ENCODE measurements at places on chromosomes 4 and X. TPM values are rescaled to one million over a fixed set of nuclear protein-coding genes. Genes with fewer than 3 reads are reported as not detected.

GRCh38 chrX:48578661-48579128 lies 4.4 kb downstream of the RBM3 start:
- H3K27ac ChIP-seq, result no peak overlapping the region
- peaks cover 21% of the 10 kb centered on the region for H3K4me1 ChIP-seq
- DNase-seq, result no peak

DNA sequence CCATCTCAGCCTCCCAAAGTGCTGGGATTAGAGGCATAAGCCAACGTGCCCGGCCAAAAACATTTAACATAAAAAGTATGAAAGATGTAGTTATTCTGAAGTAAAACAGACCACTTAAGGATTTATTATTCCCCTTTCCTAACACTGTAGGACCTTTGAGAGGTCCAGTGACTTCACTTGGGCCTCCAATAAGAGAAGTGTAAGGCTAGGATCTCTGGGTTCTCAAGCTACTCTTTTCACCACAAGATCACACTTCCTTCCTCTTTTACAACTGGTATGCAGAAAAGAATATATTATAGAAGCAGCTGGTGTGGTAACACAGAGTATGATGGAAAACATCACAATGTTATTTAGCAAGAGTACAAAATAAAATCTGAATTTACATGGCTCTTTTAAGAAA lies 30.2 kb upstream of the CCNG2 start:
- H3K27ac ChIP-seq, result no peak overlapping the region
- H3K4me3 ChIP-seq, result no peak overlapping the region
- H3K4me1 ChIP-seq, result no peaks in the 10 kb centered on the region
- H3K36me3 ChIP-seq, result no peaks in the 10 kb centered on the region
- H3K27me3 ChIP-seq, result peaks cover 5% of the 10 kb centered on the region

- H3K27me3 ChIP-seq, result no peaks in the 10 kb centered on the region
- H3K27ac ChIP-seq, result no peak overlapping the region
- H3K36me3 ChIP-seq, result no peaks in the 10 kb centered on the region
- no peaks in the 10 kb centered on the region for H3K4me1 ChIP-seq
- no peak for DNase-seq
Observed at GRCh38 chr4:37995981-37996775, 36.0 kb downstream of the PTTG2 start.

GRCh38 chr4:76556452-76556851 lies 121.4 kb downstream of the SHROOM3 start:
- H3K36me3 ChIP-seq, result no peaks in the 10 kb centered on the region
- peak; percentile 33 for DNase-seq
- H3K27me3 ChIP-seq, result no peaks in the 10 kb centered on the region
- H3K27ac ChIP-seq, result no peak overlapping the region

- peaks cover 5% of the 10 kb centered on the region for H3K4me1 ChIP-seq
- H3K36me3 ChIP-seq, result no peaks in the 10 kb centered on the region
- DNase-seq, result no peak
- H3K4me3 ChIP-seq, result no peak overlapping the region
- H3K27ac ChIP-seq, result no peak overlapping the region
Observed at GRCh38 chr4:107799669-107800450, 24.9 kb upstream of the SGMS2 start.

DNA sequence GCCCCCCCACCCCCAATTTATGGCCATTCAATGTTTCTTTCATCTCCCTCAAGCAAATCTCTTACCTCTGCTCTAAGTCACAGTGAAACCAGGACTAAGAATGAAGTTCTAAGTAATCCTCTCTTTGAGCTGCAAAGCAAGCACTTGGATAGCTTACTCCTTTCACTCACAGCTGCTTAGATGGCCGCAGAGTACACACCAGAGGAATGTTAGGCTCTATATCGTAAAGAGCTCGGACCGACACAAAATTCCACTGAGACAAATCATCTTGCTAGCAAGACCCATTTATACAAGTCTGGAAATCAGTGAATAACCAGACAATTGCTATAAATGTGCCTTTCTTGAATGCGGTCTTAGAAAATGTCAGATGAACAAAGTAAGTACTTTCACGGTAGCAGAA lies 135.0 kb downstream of the IDS start:
- H3K27me3 ChIP-seq, result no peaks in the 10 kb centered on the region
- H3K27ac ChIP-seq, result no peak overlapping the region
- DNase-seq, result peak; percentile 74

DNA sequence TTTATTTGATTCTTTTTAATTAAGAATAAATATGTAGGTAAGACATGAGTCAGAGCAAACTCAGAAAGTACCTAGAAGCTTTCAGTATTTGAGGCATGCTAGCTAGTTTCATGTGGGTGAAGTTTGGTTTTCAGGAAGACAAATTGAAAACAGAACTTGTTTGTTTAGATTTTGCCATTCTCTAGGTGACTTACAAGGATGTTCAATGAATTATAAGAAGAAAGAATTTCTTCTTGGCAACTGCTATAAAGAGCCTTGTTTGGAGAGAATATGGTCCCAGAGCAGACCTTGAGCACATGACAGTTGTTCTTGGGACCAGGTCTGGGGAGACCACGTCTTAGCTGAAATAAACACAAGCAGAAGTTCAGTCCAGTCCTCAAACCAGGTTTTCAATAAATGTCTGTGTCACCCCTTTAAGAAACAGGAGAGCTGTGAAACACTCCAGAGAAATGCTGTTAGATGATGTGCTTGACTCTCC lies 38.0 kb upstream of the IL21 start:
- no peak overlapping the region for H3K4me3 ChIP-seq
- H3K4me1 ChIP-seq, result no peaks in the 10 kb centered on the region
- no peak for DNase-seq

- no peak overlapping the region for H3K4me3 ChIP-seq
- peak; percentile 57 for DNase-seq
- no peaks in the 10 kb centered on the region for H3K36me3 ChIP-seq
Observed at GRCh38 chr4:73735231-73735630, 5.1 kb upstream of the CXCL8 start.

- no peak overlapping the region for H3K27ac ChIP-seq
- DNase-seq, result peak; percentile 21
- H3K36me3 ChIP-seq, result peaks cover 32% of the 10 kb centered on the region
Observed at GRCh38 chr4:3112609-3113469, 38.4 kb downstream of the HTT start.

DNA sequence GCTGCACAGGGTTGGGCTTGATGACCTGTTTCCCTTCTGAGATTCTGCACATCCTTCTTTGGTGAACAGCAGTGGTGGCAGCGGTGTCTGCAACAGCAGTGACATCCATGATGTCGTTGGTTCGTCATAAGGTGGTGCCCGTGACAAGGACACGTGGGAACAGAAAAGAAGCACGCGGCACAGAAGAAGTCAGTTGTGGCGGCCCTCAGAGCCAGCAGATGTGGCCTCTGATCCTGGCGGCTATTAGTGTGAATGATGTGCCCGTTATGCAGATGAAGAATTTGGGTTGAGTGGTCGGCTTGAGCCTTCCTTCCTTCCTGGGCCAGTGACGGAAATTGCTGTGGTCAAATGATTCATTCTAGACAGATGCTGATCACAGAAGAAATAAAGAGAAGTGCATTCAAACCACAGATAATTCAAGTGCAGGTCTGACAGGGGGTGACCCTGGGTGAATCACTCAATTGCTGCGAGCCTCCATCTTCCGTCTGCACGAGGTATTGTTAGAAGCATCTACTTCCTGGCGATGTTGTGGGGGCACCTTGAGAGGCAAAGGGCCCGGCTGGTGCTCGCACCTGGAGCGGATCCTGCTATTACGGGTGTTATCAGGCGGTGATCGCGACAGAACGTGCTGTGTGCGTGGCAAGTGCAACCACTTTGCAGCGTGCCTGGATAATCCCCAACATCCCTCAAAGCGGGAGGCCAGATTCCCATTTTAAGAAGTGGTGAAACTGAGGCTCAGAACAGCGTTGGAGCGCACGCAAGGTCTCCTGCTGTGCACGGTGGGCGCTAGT lies 215.2 kb upstream of the PSAPL1 start:
- no peak overlapping the region for H3K4me3 ChIP-seq
- peak; percentile 98 for DNase-seq
- no peaks in the 10 kb centered on the region for H3K27me3 ChIP-seq
- no peaks in the 10 kb centered on the region for H3K36me3 ChIP-seq

DNA sequence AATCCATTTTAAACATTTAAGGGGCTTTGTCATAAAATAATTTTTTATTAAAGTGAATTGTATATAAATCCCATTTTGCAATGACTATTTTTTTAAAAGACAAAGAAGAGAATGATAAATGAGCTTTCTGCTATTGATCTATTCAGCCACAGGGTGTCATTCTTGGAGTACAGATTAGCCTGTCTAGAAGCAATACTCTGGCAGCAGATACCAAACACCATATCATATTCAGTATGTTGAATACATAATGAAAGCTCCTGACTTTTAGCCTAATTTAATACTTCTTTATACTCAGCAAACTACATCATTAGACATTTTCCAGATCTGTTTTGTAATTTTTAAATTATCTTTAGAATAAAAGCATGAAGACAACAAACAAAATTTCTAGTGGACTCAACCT lies 496.3 kb downstream of the PDGFC start:
- DNase-seq, result peak; percentile 59
- no peaks in the 10 kb centered on the region for H3K27me3 ChIP-seq
- H3K27ac ChIP-seq, result peak overlapping the region; percentile 99
- no peak overlapping the region for H3K4me3 ChIP-seq
- H3K4me1 ChIP-seq, result peaks cover 15% of the 10 kb centered on the region

GRCh38 chr4:22334155-22334554 lies 181.7 kb downstream of the ADGRA3 start:
- DNase-seq, result no peak
- H3K36me3 ChIP-seq, result no peaks in the 10 kb centered on the region
- no peaks in the 10 kb centered on the region for H3K27me3 ChIP-seq
- H3K4me3 ChIP-seq, result no peak overlapping the region
- H3K4me1 ChIP-seq, result no peaks in the 10 kb centered on the region
- H3K27ac ChIP-seq, result no peak overlapping the region

GRCh38 chr4:173424899-173425805 lies 26.2 kb upstream of the SCRG1 start:
- H3K27ac ChIP-seq, result peak overlapping the region; percentile 72
- H3K27me3 ChIP-seq, result no peaks in the 10 kb centered on the region
- peak; percentile 91 for DNase-seq
- no peaks in the 10 kb centered on the region for H3K36me3 ChIP-seq
- H3K4me1 ChIP-seq, result peaks cover 12% of the 10 kb centered on the region

GRCh38 chr4:113815826-113816225 lies 54.3 kb upstream of the CAMK2D start:
- no peak overlapping the region for H3K4me3 ChIP-seq
- H3K36me3 ChIP-seq, result no peaks in the 10 kb centered on the region
- no peak overlapping the region for H3K27ac ChIP-seq
- H3K4me1 ChIP-seq, result no peaks in the 10 kb centered on the region
- H3K27me3 ChIP-seq, result no peaks in the 10 kb centered on the region

DNA sequence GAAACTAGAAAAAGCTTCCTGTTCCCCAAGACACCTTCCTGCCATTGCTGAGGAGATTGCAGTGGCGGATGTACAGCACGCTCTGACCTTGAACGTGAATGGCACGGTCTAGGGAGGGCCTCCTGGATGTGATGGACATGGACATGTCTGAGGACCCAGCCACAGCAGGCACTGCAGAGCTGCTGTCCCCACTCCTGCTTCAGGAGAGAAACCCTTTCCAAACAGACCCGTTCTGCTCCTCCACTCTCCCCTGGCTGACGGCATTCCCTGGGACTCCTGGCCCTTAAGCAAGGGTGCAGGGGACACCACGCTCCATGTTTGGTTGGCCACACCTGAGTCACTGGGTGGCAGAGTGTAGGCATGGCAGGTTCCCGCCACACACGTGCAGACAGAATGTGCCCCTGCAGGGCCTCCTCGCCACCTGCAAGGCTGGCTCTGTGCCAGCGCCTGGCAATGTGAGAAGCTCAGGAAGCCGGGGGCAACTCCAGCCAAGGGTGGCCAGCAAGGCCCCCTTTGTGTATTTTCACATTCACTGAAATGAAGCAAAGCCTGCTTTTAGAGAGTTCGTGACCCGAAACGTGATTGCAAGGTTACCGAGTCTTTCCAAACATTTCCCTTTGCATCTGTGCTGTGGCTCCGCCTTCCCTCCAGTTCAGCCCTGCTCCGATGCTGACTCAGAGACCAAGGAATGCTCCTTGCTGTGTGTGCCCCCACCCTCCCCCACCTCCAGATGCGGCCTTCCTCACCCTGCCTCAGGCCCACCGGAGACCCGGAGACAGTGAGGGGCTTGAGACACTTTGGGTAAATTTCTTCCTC lies 46.1 kb downstream of the HTRA3 start:
- no peak overlapping the region for H3K27ac ChIP-seq
- H3K4me1 ChIP-seq, result peaks cover 15% of the 10 kb centered on the region
- peak; percentile 74 for DNase-seq
- peak overlapping the region; percentile 30 for H3K4me3 ChIP-seq
- peaks cover 5% of the 10 kb centered on the region for H3K27me3 ChIP-seq

DNA sequence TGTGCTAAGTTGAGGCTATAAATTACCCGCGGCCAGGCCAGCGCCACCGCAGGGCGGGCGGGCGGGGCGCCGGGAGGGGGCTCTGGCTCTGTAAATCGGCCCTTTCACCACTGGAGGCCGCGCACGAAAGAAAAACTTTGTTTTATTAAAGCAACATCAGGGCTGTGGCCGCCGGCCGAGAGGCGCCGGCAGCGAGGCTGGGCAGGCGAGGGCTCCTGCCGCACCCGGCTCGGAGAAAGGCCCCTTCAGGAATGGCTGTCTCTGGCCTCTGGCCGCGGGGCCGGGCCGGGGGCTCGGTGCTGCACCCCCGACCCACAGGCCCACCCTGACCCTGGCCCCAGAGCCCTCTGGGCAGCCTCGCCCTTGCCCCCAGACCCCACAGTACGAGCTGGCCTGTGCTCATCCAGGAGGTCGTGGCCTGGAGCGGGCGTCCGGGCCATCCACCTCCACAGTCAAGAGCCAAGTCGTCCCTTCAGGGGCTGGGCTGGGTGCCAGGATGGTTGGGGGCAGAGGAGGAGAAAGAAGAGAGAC lies 29.5 kb upstream of the FGFR3 start:
- no peak overlapping the region for H3K27ac ChIP-seq
- peak overlapping the region; percentile 5 for H3K4me3 ChIP-seq
- H3K4me1 ChIP-seq, result no peaks in the 10 kb centered on the region
- H3K36me3 ChIP-seq, result no peaks in the 10 kb centered on the region
- H3K27me3 ChIP-seq, result no peaks in the 10 kb centered on the region

DNA sequence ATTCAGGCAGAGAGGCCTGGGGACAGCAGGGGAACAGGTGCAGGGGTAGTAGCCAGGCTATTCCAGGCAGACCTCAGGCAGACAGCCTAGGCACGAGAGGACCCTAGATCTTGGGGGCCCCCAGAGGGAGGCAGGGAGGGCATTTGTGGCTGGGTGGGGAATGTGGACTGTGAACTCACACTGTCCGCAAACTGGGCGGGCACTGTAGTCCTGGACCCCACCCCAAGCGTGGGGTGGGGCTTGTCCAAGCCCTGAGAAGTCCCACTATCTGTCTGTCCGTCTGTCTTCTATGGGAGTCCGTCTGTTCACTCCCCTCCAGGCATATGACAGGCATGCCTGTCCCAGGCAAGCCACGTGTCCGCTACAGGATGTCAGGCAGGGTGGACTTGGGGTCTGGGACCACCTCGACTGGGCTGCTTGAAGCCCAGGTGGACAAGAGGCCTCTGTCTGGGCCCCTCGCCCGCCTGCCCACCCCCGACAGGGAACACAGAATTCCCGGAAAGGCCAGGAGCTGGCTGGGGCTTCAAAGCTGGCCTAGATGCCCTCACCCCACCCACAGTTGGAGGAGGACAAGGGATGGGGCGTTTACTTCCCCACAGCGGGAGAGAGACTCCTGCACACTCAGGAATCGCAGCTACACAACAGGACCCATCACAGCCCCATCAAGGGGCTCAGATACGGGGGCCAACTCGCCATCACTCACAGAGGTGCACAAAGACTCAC lies at the start of gene SLC38A5:
Gene SLC38A5, minus strand, starts transcription at position 151 of the 723 bp plus-strand sequence. CDS start 2,336 bp downstream, outside the sequence.
- no peak within 1 kb of the TSS for H3K27ac ChIP-seq
- H3K36me3 ChIP-seq, result no peaks in the 10 kb centered on the region
- no peak for DNase-seq

Gene MED12
- total RNA-seq, result 33.8 TPM

Gene TSPAN5
- 61.4 TPM for total RNA-seq

Gene FHDC1
- total RNA-seq, result 1.7 TPM

Gene NAP1L3
- 10.8 TPM for total RNA-seq

Gene ARSD
- 9.2 TPM for total RNA-seq
